ENCODE measurements at places on chromosomes 5 and 9. TPM values are rescaled to one million over a fixed set of nuclear protein-coding genes. Genes with fewer than 3 reads are reported as not detected.

The OR1L8 gene
- 0.11 TPM for total RNA-seq

The EGFLAM gene
- total RNA-seq: 24.9 TPM

The BHMT2 gene
- 14.9 TPM for total RNA-seq

The C9 gene
- total RNA-seq: 0.54 TPM

The PCDHB11 gene
- total RNA-seq: 1.7 TPM

The AGXT2 gene
- not detected for total RNA-seq

The UGT3A2 gene
- not detected for total RNA-seq

The CNTFR gene
- not detected for total RNA-seq

The GLRA1 gene
- not detected for total RNA-seq

The FAM200C gene
- total RNA-seq: 4.6 TPM

The GOLM1 gene
- 290 TPM for total RNA-seq

The SPINK6 gene
- total RNA-seq: not detected

The KIAA0825 gene
- 13.9 TPM for total RNA-seq

The PDE8B gene
- 0.11 TPM for total RNA-seq

The LAMC3 gene
- total RNA-seq: under 0.01 TPM

The PLPPR1 gene
- not detected for total RNA-seq

The NOP16 gene
- total RNA-seq: 9.4 TPM

The RNF145 gene
- 41.8 TPM for total RNA-seq

The ARHGEF28 gene
- 60.6 TPM for total RNA-seq

The MORN5 gene
- total RNA-seq: not detected

The TNC gene
- total RNA-seq: 1,433 TPM

The GPR151 gene
- not detected for total RNA-seq

The GBGT1 gene
- total RNA-seq: 9.5 TPM

The NXNL2 gene
- total RNA-seq: 4.1 TPM

The PIP5KL1 gene
- 3.9 TPM for total RNA-seq

The JAK2 gene
- total RNA-seq: 36.5 TPM
